PC-9 (cell line): ENCODE measurements at places on chromosomes 7 and 10. TPM values are rescaled to one million over a fixed set of nuclear protein-coding genes. Genes with fewer than 3 reads are reported as not detected.

Gene FGFR2
- total RNA-seq, result not detected in 2 replicates

- H3K4me3 ChIP-seq, result no peak overlapping the region
- DNase-seq, result peak; percentile 52
- H3K27me3 ChIP-seq, result no peaks in the 10 kb centered on the region
- H3K36me3 ChIP-seq, result no peaks in the 10 kb centered on the region
Observed at GRCh38 chr10:113386005-113386404, 166.8 kb upstream of the HABP2 start.

Gene MKX
- not detected in 2 replicates for total RNA-seq

- DNase-seq, result no peak
- 0 out of 2 replicates have a peak, but pooled peaks cover 4% of the 10 kb centered on the region for H3K4me1 ChIP-seq
- H3K27ac ChIP-seq, result no peak overlapping the region
- no peaks in the 10 kb centered on the region for H3K27me3 ChIP-seq
Observed at GRCh38 chr10:17684537-17684936, 40.6 kb downstream of the STAM start.

DNA sequence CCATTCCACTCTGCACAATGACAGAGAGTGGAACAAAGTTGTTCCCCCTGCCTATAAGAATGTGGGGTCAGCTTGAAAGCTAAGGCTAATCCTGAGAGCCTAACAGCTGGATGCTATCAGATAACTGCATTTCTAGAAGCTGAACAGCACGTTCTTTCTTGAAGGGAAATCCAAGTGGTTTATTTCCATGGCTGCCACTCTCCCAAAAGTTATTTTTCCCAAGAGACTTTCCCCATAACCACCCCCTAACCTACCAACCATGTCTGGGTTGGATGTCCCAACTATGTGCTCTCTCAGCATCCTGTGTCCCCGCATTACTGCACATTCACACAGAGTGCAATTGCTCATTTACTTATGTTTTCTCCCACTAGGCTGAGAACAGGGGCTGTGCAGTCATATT, 140.7 kb upstream of the ANKRD1 start:
- no peak overlapping the region for H3K27ac ChIP-seq
- no peaks in the 10 kb centered on the region for H3K36me3 ChIP-seq
- DNase-seq, result no peak
- no peaks in the 10 kb centered on the region for H3K4me1 ChIP-seq
- no peak overlapping the region for H3K4me3 ChIP-seq

Gene SPAM1
- total RNA-seq, result not detected in 2 replicates
